ENCODE measurements at places on chromosomes 5 and 9.
A peak's percentile ranks its signal among the peaks of the same experiment; 100 is the strongest.

DNA sequence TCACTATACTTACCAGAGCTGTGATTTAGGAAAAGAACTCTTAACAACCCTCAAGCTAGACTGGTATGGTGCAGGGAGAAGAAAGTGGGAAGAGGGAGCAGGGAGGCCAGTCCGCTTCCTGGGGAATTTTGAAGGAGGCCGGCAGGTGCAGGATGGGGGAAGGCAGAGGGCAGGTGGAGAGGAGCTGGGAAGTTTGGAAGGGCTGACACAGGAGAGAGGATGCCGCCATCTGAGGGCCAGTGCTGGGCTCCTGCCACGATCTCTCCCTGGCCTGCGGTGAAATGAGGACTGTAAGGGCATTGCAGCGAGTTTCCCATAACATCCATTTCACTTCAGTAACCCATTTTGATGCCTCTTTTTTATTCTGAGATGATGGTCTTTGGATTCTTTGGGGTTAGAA is 8.9 kb downstream of the DAB2IP start:
- DNase-seq: no peak

- peak; percentile 78 for DNase-seq
Measured at GRCh38 chr9:75001719-75002421, 26.2 kb downstream of the CARNMT1 start.

DNA sequence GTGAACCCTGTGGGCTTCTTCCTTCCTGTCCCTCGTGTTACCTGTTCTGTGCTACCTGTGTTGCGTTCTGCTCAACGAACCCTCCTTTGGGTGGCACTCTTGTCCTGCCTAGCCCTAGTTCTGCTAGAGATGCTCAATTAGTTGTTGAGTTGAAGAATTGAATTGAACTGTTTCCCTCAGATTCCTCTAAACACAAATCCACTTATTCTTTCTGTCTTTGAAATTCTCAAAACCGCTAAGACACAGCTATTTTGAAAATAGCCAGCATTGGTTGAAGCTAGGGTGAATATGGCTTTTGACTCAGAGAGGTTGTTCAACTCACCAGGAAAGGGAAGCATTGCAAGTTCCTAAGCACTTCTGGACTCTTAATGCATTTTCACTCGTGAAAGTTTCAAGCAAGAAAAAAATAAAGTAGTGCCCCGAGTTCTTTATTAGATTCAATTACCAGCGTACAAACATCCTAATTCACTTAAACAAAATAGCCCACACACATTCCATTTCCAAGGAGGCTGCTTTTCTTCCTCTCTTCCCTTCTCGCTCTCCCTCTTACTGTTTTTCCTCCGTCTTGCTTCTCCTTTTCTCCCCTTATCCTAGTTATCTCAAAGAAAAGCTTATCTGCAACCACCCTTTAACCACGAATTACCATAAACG is 642 bp upstream of the ITGA1 start:
- peak; percentile 11 for DNase-seq

GRCh38 chr5:133582971-133583370 is 29.4 kb downstream of the FSTL4 start:
- no peak for DNase-seq

GRCh38 chr9:118324706-118325105 is 620.5 kb downstream of the TLR4 start:
- DNase-seq: no peak

- DNase-seq: peak; percentile 53
Measured at GRCh38 chr5:111603446-111603827, 91.1 kb upstream of the STARD4 start.

DNA sequence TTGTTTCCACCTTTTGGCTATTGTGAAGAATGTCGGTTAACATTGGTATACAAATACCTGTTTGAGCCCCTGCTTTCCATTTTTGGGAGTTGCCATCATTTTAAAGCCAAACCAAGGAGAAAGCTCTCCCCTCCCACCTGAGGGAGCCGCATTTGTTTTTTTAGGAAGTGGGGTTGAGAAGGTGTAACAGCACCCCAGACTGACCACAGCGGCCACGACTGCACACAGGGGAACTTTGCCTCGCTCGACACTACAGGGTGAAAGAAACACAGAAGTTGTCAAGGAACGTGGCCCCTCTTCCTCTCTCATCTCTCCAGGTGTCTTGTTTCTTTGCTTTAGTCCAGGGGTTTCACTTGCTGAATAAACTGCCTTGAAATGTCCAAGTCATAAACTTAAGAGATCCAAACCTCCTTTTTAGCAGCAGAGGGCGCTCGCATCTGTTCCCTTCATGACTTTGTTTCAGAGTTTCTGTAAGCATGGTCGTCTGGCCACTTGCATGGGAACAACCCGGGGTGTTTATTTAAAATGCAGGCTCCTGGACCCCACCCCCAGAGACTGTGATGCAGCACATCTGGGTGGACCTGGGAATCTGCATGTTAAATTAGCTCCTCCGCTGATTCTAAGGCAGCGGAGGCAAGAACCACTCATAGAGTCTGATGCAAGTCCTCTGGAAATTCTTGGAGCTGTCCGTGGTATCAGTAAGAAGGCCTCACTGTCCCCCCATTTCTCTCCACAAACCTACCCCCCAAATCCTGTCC is 2.1 kb upstream of the TTLL11 start:
- DNase-seq: peak; percentile 42

DNA sequence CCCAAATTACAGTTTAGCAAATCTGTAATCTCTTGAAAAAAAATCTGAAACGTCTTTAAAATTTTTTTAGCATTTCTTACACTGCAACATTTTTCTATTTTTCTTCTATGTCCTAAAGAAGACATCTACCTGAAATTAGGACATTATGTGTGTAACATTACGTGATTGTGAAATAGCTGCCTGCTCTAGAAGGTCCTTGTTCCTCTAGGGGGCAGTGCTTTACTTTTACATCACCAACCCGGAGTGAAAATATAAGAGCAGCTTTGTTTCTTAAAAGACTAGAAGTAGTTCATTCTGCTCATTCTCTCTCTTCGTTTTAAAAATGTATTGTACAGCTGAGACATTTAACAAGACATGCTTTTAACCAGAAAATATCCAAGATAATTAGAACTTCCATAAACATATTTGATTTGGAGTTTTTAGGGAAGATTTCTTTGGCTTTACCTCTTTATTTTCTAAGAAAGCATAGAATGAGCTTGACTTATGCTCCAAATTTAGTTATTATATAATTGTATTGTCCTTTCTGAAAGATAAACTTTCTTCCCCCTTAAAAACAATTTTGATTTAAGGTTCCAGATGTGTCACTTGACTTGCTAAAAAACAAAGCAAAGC is 48.1 kb upstream of the RIOK2 start:
- DNase-seq: peak; percentile 72

GRCh38 chr5:74976651-74977050 is 75.7 kb downstream of the GCNT4 start:
- DNase-seq: no peak

GRCh38 chr5:179892255-179892654 is 15.4 kb downstream of the TBC1D9B start:
- no peak for DNase-seq

GRCh38 chr5:172769616-172770373 is 1.2 kb downstream of the DUSP1 start:
- peak; percentile 38 for DNase-seq

DNA sequence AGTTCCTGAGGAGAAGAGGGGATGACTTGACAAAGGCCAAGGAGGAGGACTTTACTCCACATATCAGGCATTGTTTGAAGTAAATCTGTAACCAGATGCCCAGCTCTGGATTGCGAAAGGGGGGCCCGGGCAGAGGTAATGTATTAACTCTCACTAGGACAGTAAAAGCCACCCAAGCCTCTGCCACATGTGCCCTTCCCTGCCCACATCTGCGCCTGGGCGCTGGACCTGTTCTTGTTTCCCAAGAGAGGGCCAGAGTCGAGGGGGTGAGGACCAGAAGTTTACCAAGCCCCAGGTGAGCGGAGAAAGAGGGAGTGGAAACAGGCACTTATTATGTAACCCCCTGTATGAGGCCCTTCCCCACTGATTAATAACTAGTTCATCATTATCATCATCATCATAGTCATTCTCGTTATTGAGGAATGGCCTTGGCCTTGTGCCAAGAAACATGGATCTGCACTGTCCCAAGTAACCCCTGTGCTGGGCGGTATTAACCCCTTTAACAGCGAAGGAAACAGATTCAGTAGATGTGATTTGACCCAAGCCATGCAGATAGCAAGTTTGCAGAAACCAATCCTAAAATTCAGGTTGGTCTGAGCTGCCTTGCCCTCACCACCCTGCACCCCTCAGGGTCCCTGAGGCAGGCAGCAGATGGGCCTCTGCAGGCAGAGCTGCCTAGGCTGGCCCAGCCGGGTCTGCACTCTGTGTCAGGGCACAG is at the start of gene SLC23A1:
Gene SLC23A1 (minus strand): TSS at position 23 of the 718 bp plus-strand sequence. CDS start 44 bp downstream, outside the sequence.
- DNase-seq: no peak

GRCh38 chr5:136924490-136924889 is 559.1 kb upstream of the TRPC7 start:
- DNase-seq: no peak

- peak; percentile 58 for DNase-seq
Measured at GRCh38 chr5:153618867-153619266, 128.4 kb downstream of the GRIA1 start.

DNA sequence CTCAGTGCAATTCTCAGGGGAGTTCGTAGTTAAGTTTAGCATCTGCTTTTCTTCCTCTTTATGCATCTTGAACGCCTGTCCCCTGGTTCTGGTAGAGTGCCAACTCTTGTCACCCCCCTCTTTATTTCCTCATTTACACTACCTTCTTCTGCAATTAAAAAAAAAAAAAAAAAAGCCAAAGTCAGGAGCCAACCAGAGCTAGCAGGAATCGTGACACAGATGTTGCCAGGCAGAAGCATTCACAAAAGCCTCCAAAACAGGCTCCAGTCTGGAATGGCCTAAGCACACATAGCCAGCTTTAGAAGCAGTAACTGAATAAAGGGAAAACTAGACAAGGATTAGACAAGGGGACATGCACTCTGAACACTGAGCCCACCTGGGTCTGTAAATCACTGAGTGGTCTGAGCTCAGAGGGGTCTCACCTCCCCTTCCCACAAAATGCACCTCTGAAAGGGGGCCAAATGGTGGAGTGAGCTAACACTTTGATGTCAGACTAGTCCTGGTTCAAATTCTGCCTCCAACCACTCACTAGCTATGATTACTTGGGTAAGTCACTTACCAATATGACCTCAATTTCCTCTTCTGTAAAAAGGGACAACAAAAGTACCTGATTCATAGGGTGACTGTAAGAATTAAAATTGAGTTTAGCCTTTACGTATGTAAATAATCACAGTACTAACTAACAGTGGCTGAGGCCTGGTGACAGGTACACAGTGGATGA is 2.0 kb downstream of the CD74 start:
- peak; percentile 55 for DNase-seq

DNA sequence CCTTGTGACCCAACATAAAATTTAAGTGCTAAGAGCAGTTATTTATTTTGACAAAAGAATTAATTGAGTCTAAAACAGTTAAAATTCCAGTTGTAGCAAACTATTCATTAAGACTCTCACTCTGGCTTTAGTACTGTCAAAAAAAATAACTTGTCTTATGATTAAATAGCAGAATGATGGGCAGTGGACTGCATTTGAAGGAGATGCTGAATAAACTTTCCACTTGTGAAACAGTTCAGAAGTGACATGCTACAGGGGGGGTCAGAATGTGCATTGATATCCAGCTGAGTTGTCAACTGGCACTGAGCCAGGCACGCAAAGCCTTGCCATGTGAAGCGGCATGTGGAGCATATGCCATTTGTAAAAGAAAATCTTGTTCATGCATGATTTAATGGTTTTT is 76.0 kb downstream of the FCHO2 start:
- DNase-seq: peak; percentile 88

DNA sequence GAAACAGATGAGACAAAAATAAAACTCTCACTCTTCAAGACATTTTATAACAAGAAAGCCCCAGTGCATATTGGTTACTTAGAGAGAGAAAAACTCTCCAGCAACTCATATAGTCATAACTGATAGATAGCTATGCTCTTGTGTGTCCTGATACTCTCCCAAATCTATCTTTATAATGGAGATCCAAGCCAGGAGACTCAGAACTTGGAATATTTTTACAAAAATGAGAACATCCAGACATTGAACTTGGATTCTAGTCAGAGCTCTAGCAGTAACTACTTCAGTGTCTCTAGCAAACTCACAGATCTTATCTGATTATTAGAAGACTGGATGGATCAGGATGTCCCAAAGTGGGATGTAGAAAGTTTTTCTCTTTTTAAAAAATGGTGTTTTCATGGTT is 412.7 kb upstream of the BRINP1 start:
- DNase-seq: no peak

GRCh38 chr5:117160391-117160790 is 585.8 kb upstream of the SEMA6A start:
- DNase-seq: no peak

- DNase-seq: no peak
Measured at GRCh38 chr5:61808909-61809308, 476.9 kb downstream of the ZSWIM6 start.

DNA sequence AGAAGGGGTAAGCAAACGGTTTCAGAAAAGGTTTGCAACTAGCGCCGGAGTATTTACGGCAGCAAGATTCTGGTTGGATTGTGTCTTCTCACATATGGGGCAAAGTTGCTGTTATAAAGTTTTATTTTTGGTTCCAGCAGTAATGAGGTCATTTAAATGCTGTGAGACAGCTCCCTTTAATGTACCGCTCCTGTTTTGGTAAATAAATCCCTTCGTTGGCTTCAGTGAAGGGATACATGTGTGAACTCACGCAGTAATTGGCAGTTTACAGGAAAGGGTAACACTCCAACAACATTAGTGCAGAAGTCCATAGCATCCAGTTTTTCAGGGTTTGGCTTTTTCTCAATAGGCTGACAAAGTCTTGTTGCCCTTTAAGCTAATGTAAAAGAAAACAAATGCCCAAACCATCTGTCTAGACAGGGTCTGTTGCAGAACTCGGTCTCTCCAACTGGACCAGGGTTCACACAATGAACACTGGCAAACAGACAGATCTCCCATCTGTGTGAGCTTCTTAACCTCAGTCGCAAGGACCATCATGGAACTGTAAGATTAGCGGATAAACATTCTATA is 184.0 kb downstream of the GOLPH3 start:
- no peak for DNase-seq

- no peak for DNase-seq
Measured at GRCh38 chr5:76662521-76662920, 39.3 kb upstream of the F2RL2 start.

DNA sequence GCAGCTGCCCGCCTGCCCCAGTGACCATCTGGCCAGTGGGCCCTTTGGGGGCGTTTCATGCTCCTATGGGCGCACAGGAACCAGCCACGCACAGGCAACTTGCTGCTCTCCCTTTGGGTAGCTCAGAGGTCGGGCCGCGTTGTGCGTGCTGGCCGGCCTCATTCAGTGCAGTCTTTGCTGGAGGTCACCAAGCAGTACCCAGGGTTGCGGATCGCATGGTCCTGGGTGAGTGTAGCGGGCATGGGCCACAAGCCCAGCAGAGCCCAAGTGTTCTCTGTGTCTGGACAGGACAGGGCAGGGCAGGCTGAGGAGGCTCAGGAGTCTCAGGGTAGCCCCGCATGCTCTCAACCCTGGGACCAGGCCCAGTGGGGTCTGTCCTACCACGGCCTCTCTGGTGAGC is 9.9 kb upstream of the MRNIP start:
- DNase-seq: no peak

GRCh38 chr5:132183723-132184122 is 43.9 kb downstream of the P4HA2 start:
- peak; percentile 14 for DNase-seq

GRCh38 chr5:64691291-64691690 is 988 bp downstream of the SHISAL2B start:
- DNase-seq: no peak

GRCh38 chr9:113587471-113588031 is 124.0 kb downstream of the RGS3 start:
- DNase-seq: peak; percentile 38
